ENCODE measurements at places on chromosomes 5 and 9.
A peak's percentile ranks its signal among the peaks of the same experiment; 100 is the strongest.

DNA sequence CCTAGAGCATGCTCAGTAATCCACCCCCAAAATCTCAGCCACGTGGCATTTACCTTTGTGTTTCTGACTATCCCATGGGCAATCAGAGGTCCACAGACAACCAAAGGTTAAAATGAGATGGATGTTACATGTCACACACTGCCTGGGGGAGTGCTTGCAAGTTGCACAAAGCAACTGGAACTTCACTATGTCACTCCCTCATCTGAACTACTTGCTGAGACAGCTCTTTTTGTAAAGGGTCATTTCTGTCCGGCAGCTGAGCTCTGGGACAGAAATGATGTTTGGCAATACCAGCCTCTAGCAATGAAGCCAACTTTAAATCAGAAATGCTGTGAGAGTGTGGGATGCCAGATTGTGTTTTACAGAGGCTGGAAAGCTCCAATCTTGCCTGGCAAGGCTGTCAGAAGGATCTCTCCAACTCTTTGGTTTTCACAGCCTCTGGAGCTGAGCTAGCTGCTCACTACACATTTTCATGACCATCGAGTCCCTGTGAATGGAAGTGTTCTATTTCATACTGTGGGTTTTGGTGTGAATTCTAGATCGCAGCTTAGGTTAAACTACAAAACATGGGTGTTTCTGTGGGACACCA, 66.3 kb upstream of the TMEM215 start:
- no peak for DNase-seq

DNA sequence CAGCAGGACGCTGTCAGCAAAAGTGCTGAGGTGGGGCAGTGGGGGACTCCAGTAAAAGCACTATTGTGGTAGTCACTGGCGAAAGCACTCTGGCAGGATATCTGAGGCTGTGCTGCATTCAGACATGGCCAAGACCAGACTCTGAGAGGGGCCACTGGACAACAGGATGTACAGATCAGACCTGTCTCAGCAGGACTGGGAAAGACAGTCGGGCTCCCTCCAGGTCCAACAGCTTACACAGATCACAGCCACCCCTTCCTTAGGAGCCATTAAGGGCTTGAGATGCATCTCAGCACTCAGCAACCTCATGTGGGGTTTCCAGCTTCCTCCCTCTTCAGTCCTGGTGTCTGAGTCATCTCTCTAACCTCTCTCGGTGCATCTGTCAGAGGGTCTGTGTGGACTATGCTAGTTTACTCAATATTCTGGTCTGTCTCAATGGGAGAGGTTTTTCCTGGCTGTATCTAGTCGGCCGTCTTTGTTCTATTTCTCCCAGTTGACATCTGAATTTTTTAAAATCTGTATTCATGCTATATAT, 154.5 kb downstream of the CWC27 start:
- DNase-seq = no peak

DNA sequence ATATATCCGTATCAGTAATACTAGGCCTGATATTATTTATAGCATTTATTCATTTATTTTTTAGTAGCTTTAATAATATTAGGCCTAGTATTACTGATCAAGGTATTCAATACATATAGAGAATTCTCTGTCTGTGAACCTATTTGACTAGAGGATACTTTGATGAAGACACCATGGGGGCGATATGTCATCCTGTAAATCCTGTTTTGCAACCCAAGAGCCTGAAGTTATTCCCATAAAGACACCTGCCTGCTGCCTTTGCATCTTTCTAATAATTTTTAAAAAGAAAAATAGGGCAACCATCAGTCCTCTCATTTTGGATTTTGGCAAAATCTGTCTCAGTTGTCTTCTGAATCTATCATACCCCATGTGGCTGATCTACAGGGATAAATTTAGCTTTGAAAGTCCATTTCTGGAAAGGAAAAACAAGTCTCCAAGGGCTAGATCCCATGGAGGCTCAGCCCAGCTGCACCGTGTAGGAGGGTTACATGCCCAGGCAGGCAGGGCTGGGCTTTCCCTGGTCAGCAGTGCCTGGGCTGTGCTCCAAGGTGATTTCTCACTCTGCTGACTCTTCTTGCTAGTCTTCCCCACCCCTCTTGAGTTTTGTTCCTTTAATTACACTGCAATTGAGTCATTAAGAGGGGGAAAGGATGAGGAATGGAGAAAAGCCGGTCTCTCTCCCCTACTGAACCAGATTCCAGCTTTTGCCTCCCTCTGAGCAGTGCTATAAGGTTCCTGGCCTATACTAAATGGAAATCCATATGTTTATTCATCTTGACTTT, 169.0 kb downstream of the TRIM32 start:
- DNase-seq = peak; percentile 81

DNA sequence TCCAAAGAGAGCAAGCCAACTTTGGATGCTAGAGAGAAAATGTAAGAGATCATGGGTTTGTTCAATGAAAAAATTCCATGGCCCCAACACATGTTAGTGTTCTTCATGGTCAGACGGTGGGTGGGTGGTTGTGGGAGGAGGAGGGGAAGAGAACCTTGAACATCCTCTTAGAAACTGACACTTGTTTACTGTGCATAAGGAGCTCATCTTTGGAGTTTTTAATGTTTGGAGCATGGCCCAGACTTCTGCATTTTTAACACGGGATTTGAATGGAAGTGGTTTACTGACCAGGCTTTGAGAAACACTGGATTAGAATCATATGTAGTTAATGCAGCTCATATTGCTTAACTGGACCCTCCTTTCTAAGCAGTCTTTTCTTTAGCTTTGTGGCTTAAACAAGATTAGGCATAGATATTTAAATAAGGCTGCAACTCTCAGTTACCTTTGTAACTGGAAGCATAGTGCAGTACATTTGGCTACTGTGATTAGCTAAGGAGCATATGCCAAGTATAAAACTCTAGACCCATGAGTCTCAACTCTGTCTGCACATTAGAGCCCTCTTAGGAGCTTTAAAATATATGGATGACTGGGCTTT, 60.1 kb downstream of the FOCAD start:
- DNase-seq = no peak

GRCh38 chr5:174172152-174172551, 126.6 kb downstream of the NSG2 start:
- no peak for DNase-seq

- peak; percentile 32 for DNase-seq
Measured at GRCh38 chr5:100647461-100648230, 112.5 kb downstream of the FAM174A start.

DNA sequence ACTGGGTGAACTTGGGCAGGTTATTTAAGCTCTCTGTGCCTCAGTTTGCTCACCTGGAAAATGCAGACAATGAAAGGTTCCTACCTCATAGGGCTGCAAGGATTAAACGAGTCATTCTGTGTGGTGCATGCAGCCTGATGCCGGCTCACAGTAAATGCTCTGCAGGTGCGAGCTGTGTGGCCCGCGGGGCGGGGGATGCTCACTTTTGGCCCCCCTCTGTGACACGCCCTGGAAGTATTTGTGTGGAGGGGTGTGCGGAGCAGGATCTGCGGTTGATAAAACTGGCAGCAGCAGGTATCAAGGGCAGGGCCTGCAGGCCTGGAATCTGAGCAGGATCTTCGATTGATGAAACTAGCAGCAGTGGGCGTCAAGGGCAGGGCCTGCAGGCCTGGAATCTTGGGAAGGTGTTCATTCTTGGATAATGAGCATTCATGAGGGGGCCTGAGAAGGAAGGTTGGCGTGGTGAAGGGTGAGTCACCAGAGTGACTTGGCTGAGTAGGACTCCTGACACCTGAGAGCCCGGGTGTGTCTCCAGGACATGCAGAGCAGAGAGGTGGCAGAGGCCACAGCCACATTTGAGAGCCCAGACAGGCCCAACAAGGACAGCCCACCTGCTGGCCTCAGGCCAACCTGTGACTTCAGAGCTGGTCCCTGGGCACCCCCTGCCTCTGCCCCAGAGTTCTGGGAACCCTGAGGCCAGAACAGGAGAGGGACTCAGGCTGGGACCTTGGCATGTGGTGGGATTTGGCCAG, 11.9 kb downstream of the UNC5A start:
- DNase-seq = no peak

DNA sequence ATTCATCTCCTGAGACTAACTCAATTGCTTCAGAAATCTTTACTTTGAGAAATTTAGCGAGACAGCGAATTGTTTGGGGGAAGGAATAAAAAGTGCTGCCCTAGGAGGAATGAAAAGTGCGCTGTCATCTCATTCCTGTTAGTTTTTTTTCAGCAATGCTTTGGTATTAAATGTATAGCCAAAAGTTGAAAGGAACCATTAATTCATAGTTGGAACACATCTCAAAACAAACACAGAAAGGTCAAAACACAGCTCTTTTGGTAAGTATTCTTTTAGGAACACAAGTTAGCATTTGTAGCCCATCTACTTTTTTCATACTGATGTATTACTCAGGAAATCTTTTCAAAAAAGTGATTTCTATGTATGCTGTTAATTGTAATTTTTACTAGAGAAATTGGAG, 109.1 kb downstream of the NNT start:
- no peak for DNase-seq

DNA sequence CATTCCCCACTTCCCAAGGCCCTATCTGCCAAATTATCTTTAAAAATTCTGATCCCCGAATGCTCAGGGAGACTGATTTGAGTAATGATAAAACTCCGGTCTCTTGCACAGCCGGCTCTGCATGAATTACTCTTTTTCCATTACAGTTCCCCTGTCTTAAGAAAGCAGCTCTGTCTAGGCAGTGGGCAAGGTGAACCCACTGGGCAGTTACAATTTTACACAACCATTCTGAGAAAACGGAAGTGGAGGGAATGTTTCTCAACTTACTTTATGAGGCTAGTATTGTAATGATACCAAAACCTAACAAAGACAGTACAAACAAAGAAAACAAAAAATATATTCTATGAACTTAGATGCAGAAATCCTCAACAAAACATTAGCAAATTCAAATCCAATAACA, 100.0 kb downstream of the MCTP1 start:
- DNase-seq = no peak

- DNase-seq = no peak
Measured at GRCh38 chr5:139474890-139475791, 4.3 kb downstream of the SMIM33 start.

DNA sequence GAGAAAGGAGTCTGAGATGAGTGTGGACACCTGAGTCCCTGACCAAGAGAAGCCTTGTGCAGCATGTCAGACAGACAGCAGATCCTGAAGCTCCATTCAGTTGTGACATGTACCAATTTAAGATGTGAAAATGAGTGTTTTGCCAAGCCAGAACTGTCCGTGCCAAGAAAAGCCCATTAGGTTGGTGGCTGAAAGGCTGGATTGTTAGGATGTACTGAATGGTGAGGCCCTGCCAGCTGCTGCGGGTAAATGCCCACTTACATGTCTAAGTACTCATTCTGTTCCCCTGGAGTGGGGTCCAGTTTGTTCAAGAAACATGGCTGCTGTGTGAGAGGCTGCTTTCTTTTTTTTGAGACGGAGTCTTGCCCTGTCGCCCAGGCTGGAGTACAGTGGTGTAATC, 14.6 kb downstream of the DAPK1 start:
- no peak for DNase-seq

- peak; percentile 33 for DNase-seq
Measured at GRCh38 chr5:141040771-141041426, 10.3 kb upstream of the PCDHB1 start.

DNA sequence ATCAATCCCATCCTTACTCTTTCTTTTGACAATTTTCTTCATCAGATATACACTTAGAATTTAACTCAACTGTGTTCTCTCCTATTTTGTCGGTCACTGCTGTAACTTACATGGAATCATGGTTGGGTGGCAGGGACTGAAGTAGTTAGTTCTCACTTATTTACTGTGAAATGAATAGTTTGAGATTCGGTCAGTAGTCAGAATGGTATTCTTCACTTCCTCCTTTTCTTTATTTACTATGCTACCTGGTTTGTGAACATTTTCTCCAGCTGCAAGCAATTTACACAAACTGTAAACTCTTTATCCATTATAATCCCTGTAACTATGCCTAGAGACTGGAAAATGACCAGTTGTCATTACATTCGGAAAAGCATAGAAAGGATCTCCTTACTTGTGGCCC, 41.5 kb upstream of the GDNF start:
- no peak for DNase-seq

DNA sequence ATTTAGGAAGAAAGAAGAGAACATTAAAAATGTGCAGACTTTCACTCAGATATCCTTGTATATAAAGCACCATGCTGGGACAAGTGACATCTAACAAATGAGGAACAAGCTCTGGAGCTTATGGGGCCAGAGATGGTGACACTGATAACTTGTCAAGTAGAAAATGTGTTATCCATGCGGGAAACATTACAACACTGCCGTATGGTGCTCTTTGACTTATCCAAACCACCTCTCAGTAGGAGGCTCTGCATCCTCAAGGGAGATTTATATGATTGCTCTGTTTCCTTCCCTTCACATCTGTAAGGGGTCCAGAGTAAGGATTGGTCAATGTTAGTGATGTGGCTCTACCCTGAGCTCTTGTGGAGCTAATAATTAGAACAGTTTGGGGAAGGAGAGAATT, 23.5 kb downstream of the KCTD16 start:
- DNase-seq = no peak

- peak; percentile 72 for DNase-seq
Measured at GRCh38 chr9:112348257-112349007, 15.0 kb upstream of the PTBP3 start.

GRCh38 chr5:119079318-119079921, 8.5 kb downstream of the DMXL1 start:
- DNase-seq = no peak

- peak; percentile 22 for DNase-seq
Measured at GRCh38 chr5:171709930-171710329, 75.7 kb upstream of the SMIM23 start.

- no peak for DNase-seq
Measured at GRCh38 chr5:124365361-124365801, 381.1 kb downstream of the ZNF608 start.

- DNase-seq = peak; percentile 36
Measured at GRCh38 chr5:10856683-10857337, 95.8 kb upstream of the DAP start.

- DNase-seq = no peak
Measured at GRCh38 chr5:92841604-92842155, 739.3 kb downstream of the NR2F1-AS1 start.

DNA sequence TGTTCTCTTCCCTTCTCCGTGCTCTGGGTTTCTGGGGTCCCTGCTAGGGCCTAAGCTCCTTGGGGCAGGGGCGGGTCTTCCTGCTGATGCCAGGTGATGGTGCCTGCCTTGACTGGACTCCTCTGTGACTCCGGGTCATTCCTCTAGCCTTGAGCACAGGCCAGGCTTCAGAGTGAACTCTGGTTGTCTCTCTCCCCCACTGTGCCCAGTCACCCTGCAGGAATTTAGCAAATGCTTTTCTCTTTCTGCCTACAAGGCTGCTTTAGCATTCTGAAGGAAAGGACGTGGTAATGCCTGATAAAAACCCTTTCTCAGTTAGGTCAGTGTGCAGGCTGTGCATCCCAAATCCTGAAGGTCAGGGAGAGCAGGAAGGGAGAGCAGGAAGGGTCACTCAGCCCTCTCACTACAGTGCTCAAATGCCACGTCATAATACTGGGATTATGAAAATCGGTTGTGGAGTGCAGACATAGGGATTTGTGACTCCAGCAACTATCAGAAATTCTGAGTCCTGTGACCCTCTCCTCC, 2.7 kb downstream of the CXCL14 start:
- peak; percentile 61 for DNase-seq

Measured in trophoblast cell (in vitro differentiated cells and primary cell).